ENCODE measurements at places on chromosomes 11 and 22.

DNA sequence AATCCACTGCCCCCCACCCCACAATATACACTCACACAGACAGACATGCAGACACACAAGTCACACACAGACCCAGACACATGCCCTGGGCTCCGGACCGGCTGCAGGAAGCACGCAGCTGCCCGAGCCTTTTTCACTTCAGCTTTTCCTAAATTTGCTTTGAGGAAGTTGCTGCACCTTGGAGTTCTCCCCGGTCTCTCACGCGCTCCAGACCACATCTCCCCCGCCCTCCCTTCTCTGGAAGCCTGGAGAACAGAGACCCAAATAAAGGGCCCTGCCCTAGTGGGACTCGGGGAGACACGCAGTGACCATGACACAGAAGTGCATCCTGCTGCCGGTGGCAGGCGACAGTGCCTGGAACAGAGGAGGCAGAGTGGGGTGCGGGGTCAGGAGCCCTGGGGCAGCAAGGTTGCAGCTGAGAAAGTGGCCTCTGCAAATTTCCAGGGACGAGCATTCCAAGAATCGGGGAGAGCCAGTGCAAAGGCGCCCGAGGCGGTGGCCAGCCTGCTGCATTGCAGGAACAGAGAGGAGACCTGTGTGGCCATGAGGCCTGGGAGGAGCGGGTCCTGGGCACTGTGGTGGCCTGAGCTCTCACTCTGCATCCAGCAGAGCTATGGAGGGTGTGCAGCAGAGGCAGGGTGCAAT, 19.1 kb downstream of the RPL3 start:
- DNase-seq = no peak

GRCh38 chr11:126489836-126490660, 134.6 kb downstream of the ST3GAL4 start:
- DNase-seq = no peak

DNA sequence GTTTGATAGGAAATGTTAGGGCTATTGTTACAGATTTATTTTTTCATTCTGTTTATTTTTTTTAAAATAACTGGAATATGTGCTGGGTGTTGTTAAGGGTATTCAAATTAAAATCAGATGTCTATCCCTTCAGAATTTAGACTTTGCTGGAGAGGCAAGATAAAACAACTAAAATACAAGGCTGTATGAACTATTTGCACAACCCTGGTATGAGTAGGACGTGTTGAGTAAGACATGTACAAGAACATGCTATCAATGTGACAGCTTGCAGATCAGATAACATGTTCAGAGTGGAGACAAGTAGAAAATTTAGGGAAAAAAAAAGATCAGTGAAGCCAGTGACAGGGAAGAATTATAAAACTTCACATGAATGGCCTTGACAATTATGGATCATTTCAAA, 853.5 kb downstream of the METTL15 start:
- DNase-seq = no peak

DNA sequence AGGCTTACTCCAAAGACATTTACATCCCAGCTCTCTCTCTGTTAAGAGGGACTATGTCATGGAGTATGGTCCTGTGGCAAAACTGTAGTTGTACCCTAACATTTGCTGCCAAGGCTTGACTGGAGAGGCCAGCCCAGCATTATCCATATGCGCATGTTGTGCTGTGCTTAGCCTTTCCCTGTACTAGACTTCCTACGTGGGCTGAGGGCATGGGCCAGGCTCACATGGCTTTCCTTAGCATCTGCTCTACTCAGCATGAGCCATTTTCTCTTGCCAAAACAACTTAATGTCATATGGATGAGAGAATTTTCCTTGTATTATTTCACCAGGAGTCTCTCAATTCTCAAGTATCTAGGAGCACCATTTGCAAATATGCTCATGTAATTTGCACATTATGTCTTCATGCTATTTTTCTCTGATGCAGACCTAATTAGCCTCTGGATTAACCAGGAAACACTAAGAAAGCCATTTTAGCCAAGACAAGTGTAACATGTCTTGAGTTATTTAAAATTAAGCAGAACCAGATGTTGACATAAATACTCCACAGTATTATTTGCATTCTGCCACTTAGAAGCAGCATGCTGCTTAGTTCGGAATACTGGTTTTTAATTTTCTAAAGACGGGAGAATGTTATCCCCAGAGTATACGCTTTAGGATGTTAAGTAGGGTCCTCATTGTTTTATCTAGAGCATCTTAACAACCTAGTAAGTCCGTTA, 71.7 kb upstream of the FAR1 start:
- no peak for DNase-seq

DNA sequence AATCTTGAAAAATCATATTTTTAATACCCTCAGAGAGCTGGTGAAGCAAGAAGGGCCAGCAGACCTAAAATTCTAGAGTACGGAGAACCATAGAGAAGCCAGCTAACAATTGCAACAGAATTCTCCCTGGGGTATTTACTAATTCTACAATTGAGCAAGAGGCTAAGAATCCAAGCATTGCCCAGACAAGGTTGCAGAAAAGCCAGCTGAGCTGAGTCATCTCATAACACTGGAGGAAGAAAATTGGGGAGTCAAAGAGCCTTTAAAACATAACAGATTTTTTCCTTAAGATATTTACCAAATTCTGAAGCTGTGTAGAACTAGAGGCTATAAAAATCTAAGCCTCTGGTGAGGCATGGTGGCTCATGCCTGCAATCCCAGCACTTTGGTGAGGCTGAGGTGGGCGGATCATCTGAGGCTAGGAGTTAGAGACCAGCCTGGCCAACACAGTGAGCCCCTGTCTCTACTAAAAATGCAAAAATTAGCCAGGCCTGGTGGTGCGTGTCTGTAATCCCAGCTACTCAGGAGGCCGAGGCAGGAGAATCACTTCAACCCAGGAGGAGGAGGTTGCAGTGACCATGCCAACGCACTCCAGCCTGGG, 13.6 kb upstream of the TMEM216 start:
- no peak for DNase-seq

DNA sequence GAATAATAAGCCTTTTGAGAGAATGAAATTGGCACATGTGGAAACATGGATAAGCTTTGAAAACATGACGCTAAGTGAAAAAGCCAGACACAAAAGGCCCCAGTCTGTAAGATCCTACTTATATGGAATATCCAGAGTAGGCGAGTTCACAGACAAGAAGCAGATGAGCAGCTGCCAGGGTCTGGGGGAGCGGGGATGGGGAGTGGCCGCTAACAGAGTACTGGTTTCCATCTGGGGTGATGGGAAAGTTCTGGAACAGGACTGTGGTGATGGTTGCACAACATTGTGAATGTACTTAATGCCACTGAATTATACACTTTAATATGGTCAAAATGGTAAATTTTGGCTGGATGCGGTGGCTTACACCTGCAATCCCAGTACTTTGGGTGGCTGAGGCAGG, 126.5 kb downstream of the SPATA19 start:
- no peak for DNase-seq

GRCh38 chr11:117823946-117824420, 561 bp downstream of the FXYD2 start:
- no peak for DNase-seq

- no peak for DNase-seq
Measured at GRCh38 chr11:46435679-46436078, 44.1 kb upstream of the CHRM4 start.

DNA sequence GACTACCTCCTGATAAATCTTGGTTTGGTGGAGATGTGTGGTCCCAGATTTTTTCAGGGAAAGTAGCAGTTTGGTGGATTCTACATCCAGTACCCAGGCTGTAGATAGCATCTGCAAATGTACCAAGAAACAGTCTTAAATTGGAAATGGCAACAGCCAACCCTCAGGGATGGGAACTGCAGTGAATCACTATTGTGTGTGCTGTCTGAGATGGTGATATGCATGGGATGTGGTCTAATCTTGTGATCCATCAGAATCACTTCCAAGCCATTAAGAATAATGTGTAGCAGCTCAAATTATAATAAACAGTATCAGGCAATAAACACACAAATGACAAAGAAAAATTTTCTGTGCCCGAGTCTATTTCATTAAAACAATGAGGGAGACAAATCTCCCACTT, 3.4 kb downstream of the OLFML1 start:
- DNase-seq = no peak

DNA sequence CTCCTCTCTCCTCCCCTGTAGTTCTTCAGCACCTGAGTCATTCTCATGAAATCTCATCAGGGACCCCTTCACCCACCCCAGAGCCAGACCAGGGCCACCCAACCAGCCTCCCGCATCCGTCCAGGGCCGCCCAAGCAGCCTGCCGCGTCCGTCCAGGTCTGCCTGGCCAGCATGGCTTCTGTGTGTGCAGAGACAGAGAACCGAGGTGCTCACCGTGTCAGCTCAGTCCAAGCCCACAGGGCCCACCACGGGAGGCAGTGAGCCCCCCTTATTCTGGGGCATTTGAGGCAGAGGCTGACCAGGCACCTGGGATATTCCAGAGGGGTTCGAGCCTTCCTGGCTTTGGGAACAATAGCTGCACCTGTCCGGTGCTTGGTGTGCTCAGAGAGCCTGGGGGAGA, 1117.3 kb downstream of the BRD1 start:
- no peak for DNase-seq

DNA sequence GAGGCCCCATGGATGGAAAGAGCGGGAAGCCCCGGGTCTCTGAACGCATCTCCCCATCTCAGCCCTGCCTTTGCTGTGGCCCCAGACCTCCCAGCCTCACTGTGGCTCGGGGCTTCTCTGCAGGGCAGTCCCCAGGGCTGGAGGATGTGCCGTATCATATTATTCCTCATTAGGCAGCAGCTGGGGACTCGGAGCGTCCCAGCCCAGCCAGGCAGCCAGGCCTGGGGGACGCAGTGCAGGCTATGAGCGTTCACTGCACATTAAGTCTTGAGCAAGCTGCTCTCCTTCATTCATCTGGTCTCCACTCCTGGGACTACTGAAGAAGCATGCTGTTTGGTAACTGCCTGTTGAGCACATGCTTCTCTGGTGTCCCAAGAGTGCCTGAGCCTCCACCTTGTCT, 226.8 kb upstream of the TBCEL start:
- no peak for DNase-seq

DNA sequence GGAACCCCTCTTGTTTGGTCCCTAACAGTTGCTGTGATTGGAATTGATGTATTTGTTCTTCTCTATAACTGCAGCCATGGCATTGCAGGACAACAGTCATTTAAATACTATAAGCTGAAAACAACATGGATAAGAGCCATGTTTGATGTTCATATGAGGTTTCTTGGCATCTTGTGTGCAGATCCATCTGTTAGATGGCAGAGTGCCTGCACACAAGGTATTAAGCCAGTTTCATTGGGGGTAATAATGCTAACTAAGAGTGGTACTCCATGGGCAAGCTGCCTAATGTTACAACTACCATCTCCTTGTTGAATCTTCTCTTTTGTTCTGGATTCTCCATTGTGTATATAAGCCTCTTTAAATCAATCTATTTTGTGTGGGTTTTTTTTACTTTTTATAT, 206.0 kb upstream of the CHORDC1 start:
- DNase-seq = no peak

DNA sequence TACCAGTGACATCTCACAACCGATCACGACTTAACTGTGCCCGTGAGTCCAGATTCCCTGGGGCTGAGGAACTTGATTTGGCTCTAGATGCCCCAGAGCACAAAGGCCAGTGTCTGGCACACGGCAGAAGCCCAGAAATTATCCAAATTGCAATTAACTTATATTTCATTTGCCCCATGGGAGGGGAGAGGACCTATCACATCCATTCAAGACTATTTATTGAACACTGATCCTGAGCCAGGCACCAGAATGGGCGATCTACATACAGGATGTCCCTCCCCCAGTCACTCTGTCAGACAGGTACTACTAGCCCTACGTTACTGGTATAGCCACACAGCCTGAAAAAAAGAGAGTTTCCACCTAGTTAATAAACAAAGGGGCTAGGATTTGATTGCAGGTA, 5.1 kb downstream of the DNAL4 start:
- DNase-seq = no peak

DNA sequence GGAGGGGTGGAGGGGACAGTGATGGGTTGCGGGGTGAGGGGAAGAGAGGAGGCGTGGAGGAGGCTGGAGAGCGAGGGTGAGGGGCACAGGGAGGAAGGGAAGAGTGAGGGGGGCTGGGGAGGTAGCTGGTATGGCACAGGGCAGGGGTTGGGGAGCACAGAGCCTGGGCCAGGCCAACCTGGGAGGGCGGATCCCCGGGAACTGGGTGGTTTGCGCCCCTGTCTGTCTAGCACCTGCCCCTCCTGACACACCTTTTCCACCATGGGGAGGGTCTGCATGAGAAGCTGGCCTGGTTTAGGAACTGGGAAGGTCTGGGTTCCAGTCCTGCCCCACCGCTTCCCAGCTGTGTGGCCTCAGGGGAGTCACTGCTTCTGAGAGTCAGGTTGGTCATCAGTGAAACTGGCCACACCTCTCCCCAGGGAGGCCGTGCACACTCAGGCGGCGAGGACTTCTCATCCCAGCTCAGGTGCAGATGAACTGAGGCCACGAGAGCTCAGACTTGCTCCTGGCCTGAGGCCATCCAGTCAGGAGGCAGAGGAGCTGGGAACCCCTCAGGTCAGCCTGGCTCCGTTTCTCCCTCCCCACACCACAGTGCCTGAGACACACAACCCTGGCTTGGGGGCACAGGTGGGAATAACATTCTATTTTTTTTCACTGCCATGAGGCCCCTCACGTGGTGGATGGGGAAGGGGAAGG, 95.6 kb downstream of the PHF21B start:
- no peak for DNase-seq

DNA sequence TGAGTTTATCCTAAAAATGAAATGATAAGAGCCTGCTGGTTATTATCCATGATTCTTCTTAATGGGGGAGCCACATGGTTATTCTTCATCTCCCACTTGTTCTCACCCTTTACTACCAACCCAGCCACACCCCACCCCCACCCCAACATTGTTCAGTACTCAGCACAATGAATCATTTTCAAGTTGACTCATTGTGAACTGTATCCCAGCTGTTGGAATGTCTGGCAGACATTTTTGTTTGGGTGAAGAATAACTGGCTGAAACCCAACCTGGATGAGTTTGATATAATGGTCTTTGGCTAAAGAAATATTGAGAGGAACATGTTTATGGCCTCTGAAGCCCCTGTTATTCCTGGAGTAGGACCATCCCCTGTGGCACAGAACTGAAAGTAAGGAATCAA, 136.2 kb downstream of the ELP4 start:
- no peak for DNase-seq

- no peak for DNase-seq
Measured at GRCh38 chr11:73916435-73916834, 34.4 kb upstream of the DNAJB13 start.

DNA sequence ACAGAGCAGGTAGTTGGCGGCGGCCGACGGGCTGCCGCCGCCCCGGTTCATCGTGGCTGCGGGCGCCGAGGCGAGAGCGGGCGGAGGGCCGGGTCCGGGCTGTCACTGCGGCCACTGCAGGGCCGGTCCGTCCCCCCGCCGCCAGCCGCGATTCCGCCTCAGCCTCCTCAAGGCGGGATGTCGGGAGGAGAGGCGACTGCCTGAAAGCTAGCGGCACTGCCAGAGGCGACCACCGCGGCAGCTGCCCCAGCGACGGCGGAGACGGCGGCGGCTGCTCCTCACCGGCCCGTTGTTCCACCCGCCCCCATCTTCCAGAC, 234 bp downstream of the SESN3 start:
- DNase-seq = no peak

DNA sequence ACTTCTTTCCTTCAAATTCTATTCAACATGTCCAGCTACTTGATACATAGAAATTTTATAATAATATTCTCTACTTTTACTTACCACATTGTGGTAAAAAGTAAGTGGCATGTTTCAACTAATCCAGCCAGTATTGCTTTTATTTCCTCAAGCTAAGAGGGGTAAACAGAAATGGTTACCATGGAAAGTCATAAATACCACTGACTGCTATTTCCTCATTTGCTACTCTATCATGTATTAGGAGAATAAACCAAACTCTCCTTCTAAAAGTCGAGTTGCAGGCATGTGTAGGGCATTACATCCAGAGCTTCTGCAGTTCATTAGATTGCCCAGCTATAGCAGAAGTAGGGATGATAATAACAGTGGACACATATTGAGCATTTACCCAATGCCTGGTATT, 208.4 kb downstream of the MAML2 start:
- DNase-seq = no peak

Measured in T-helper 9 cell (primary cell).